IMR-90 (cell line): ENCODE measurements at places on chromosomes 1 and 21. TPM values are rescaled to one million over a fixed set of nuclear protein-coding genes. Genes with fewer than 3 reads are reported as not detected.

Gene C8B
- total RNA-seq, result not detected in 2 replicates

Gene SPATA46
- not detected in 2 replicates for total RNA-seq

DNA sequence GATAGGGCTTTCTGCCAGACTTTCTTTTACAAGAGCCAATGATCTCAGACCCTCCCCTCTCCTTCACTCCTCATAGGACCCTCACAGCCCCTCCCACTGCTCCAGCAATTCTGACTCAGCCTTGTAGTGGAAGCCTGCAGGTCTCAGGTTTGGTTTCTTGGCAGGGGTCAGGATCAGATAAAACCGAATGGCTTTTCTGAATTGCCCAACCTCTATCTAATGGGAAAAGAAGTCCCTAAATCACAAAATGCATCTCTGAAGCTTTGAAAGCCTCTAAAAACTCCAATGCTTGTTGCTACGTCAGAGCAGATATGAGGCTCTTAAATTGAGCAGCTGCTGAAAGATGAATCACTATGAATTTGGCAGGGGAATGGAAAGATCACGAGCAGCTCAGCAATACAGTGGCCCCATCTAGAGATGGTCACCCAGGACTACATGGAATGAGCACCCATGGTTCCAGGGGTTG lies 74.5 kb downstream of the NID1 start:
- DNase-seq, result peak; percentile 48
- no peaks in the 10 kb centered on the region for H3K27me3 ChIP-seq
- H3K36me3 ChIP-seq, result peaks cover 41% of the 10 kb centered on the region
- H3K4me3 ChIP-seq, result no peak overlapping the region

DNA sequence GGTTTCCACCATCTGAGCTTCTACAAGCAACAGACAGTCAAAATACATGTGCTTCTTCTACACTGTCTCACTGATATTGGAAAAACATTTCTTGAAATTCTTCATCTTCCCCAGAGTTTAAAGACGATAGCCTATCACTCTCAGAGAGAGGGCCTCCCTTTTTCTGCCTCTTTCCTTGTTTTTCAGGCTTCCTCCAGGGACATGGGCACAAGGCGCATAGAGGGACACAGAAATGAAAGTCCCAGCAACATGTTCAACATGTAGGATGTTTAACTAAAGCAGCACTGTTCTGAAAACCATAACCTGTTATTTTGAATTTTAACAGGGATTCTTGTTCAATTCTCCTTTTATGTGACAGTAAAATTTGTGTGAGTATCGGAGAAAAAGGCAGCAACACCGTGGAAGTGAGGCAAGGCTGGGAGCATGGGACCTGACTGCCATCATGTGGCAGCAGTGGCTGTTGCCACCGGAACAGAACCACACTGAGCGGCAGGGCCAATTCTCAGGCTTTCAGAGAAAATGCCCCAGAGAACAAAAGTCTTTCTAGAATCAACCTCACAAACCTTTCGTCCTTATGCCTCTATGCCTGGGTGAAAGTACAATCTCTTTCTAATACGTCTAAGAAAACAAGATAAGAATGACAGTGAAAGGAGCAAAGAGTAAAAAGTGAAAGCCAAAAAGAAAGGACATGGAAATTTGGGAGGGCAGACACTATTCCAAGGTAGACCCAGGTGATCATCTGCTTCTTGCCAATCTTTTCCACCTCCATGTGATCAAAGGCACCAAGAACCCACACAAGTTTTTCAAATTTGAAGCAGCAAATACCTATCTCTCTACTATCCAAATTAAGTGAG lies 54.5 kb downstream of the PCNX2 start:
- no peak overlapping the region for H3K4me3 ChIP-seq
- peaks cover 6% of the 10 kb centered on the region; the same call in 1 of the 2 replicates for H3K36me3 ChIP-seq
- H3K27me3 ChIP-seq, result no peaks in the 10 kb centered on the region
- H3K4me1 ChIP-seq, result peaks cover 4% of the 10 kb centered on the region; the same call in 1 of the 2 replicates
- no peak overlapping the region for H3K27ac ChIP-seq
- DNase-seq, result peak; percentile 42

- no peaks in the 10 kb centered on the region for H3K36me3 ChIP-seq
- H3K4me3 ChIP-seq, result no peak overlapping the region
- H3K27me3 ChIP-seq, result peaks cover 7% of the 10 kb centered on the region
- DNase-seq, result no peak
Measured at GRCh38 chr1:29364101-29364678, 127.9 kb downstream of the PTPRU start.

DNA sequence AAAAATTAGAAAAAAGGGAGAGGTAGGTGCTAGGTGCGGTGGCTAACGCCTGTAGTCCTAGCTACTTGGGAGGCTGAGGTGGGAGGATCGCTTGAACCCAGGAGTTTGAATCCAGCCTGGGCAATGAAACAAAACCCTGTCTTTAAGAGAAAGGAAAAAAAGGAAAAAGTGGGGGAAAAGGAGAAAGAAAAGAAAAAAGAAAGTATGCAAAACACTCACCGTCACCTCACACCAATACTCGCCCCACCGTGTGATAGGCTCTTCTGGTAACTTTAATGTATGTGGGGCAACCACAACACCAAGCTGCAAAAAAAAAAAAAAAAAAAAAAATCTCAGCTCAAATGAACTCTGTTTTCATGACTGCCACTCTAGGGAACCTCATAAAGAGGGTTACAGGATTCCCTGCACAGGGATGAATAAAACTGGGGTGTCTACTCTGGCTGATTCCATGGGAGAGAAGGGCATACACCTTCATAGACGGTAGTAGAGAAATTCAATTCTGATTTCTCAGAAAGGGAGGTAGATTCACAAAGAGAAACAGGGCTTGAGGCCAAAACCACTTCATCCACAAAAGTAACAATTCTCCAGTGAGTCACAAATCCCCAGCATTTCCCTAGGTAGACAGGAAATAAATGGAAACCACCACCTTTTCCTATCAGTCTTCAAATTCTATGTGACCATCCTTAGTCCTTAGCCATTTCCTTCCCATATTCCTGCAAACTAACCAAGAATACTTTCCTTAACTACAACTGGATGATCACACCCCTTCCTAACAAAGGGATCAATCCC lies 2.5 kb downstream of the MRPL9 start:
- peaks cover 19% of the 10 kb centered on the region for H3K36me3 ChIP-seq
- no peak overlapping the region for H3K4me3 ChIP-seq
- no peaks in the 10 kb centered on the region for H3K27me3 ChIP-seq
- no peak for DNase-seq
